ENCODE measurements at places on chromosomes 5 and 9.

DNA sequence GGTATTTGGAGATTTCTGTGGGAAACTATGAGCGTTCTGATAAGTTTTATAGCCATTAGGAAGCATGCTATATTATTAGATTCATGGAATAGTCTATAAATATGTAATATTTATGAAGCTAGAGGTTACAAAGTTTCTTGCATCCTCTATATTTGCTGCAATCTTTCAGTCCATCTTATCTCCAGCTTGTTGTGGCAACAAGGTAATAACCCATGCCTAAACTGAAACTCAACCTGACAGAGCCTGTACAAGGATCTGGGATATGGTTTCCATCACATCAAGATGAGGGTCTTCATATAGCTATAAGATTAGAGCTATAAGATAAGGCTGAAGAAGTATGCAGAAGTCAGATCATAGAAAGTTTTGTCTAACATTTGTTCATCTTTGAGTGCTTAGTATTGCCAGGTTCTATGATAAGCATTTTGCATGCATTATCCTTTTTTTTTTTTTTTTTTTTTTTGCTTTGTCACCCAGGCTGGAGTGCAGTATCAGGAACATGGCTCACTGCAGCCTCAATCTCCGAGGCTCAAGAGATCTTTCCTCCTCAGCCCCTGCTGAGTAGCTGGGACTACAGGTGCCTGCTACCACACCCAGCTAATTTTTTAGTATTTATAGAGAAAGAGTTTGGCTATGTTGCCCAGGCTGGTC, 14.8 kb downstream of the BAAT start:
- DNase-seq = no peak

- no peak for DNase-seq
These were observed 29.5 kb downstream of the CCNH start for GRCh38 chr5:87383216-87383615.

DNA sequence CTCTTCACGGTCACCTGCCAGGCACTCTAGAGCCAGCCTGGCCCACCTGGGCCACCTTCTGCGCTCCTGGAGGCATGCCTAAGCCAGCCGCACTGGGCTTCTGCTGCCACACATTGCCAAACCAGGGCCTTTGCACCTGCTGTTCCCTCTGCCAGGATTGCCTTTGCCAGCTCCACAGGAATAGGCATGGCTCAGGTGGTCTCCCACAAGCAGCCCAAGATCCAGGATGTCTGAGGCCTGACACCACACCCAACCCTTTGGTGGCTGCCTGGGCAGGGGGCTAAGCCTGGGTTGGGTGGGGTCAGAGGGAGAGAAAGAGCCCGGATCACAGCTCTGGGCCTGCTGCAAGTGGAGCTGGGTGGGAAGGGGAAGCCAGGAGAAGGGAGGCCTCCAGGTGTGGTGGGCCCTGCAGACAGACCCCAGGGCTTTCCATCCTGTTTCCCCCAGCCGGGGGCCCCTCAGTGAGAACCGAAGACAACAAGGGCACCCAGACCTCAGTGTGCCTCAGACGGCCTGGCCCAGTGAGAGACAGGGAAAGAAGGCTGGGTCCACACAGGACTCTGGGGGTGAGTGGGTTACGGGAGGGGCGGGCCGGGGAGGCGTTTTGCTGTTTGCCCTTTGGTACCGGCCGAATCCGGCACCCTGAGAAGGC, 672 bp upstream of the SUSD3 start:
- no peak for DNase-seq

DNA sequence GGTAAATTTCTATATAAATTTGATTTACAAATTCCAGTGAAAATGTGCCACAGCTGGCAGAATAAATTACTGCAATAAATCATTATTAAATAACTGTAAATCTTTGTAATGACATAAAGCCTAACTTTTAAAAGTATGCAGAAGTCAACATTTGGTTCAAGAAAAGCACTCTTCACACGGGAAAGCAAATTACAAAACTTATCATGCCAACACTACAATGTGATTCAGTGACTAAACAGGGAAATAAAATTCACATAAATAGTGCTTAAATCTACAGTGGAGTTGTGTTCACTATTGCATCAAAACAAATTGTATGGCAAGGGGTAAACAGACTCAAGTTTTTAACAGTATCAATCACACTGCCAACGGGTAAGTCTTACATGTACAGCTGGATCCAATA, 117.2 kb downstream of the BNC2 start:
- no peak for DNase-seq

- no peak for DNase-seq
These were observed 169.1 kb downstream of the YTHDC2 start for GRCh38 chr5:113682497-113683136.

DNA sequence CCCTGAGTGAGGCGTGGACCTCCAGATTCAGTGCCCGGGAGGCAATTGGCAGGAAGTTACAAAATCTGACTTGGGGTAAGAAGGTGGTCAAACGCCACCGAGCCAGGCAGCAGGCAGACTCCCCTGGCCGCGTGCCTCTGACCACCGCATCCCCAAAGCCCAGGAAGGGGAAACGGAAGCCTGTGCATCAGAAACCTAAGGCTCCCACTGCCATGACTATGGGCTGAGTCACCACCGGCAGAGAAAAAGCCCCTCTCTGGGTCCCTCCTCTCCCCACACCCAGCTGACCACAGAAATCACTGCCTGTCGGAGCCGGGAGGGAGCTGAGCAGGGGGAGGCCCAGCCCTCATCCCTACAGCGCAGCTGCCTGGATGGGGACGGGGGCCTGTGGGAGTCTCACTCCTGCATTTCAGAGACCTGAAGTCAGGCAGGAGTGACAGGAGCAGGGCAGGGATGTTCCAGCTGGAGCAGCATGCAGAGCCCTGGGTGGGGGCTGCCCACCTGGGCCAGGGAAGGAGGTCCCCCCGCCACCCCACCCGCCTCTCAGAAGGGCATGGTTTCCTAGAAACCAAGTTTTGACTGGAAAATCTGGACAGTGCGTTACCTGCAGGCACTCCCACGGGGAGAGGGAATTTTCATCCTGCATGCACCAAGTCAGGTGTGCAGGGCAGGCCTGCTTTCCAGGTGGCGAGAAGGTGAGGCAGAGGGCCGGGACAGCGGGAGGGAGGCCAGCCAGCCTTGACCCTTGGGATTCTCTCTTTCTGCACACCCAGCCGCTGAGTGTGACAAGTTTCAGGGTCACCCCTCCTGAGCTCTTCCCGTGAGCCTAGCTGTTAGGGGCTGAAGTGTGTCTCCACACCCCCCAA, 68.2 kb downstream of the LRSAM1 start:
- peak; percentile 96 for DNase-seq

- no peak for DNase-seq
These were observed 17.0 kb upstream of the RHOBTB3 start for GRCh38 chr5:95713960-95714710.

GRCh38 chr5:135490245-135491037, 38.3 kb upstream of the TIFAB start:
- DNase-seq = no peak

- DNase-seq = no peak
These were observed 66.0 kb downstream of the RASGEF1C start for GRCh38 chr5:180142824-180143610.

DNA sequence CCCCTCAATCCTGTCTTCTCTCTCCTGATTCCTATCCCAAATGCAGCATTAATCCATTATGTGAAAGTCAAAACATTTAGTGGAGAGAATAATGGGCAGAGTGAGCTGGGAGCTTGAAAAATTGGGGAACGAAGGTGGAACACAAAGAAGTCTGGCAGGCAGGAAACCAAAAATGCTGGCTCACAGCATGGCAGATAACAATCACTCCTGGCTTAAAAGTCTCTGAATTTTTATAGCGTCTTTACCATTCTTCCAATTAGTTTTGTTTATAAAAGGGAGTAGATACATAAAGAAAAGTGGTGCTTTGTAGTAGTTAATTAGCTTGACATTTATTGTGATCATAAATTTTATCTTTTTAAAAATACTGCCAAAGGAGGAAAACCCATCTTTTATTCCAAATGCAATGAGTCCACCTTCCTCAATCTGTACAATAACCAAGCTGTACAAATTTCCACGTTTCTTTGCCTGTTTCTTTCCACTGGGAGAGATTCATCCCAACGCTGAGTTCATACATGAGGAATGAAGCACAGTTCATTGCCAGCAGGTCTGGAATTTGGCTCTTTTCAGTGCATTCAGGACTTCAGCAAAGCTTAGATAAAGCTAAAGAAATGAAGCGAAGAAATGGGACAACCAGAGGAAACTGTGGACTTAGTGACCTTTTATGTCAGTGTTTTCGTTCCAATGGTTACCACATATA, 174.7 kb downstream of the HMHB1 start:
- DNase-seq = peak; percentile 58

DNA sequence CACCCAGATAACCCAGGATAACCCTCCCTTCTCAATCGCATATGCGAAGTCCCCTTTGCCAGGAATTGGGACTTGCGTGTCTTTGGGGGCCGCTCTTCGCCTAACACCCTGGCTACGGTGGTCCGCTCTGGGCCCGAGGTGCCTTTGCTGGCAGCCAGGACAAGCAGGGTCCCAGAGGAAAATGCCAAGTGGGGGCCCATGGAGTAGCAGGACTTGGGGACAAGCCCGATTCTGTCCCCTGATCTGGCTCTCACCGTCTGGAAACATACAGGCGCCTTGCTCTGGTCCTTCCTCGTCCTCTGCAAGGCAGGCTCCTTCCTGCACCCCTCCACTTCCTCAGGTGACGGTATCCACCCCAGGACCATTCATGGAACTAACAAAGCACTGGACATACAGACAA, 78.1 kb upstream of the UNC5A start:
- DNase-seq = no peak

GRCh38 chr5:176553260-176554085, 4.3 kb downstream of the CDHR2 start:
- DNase-seq = no peak

- no peak for DNase-seq
These were observed 116.0 kb upstream of the HMHB1 start for GRCh38 chr5:143695941-143696340.

GRCh38 chr9:16501141-16501540, 369.3 kb downstream of the BNC2 start:
- DNase-seq = peak; percentile 64

- no peak for DNase-seq
These were observed 29.8 kb upstream of the SPINK4 start for GRCh38 chr9:33210006-33210715.

- DNase-seq = no peak
These were observed 102.5 kb downstream of the LIFR start for GRCh38 chr5:38453921-38454320.

DNA sequence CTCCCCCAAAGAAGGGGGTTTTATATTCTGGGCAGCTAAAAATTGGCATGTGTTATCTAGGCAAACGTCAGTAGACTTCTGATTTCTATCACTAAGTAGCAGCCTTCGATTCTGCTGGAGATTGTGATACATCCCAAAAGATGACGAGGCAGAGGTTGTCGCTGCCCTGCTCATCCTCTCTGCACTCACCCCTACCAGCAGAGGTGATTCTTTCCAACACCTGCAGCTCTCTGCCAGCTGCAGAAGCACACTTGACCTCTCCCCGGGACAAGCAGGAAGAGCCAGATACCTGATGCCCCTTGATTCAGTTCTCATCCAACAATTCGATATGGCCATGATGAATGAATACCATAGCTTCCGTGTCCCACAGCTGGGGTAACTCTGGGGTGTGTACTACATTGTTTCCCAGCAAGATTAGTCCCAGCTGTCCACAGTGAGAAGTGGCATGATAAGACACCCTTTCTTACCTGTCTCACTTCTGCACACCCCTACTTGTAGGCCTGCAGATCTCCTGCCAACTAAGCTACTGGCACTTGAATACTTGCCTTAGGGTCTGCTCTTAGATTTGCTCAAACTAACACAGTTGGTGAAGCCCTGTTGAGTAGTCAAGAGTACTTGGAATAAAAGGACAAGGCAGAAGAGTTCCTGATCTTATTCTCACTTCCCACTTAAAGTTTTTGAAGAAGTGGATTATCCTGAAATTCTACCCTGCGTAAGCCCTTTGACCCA, 37.6 kb upstream of the SMAD5 start:
- no peak for DNase-seq

DNA sequence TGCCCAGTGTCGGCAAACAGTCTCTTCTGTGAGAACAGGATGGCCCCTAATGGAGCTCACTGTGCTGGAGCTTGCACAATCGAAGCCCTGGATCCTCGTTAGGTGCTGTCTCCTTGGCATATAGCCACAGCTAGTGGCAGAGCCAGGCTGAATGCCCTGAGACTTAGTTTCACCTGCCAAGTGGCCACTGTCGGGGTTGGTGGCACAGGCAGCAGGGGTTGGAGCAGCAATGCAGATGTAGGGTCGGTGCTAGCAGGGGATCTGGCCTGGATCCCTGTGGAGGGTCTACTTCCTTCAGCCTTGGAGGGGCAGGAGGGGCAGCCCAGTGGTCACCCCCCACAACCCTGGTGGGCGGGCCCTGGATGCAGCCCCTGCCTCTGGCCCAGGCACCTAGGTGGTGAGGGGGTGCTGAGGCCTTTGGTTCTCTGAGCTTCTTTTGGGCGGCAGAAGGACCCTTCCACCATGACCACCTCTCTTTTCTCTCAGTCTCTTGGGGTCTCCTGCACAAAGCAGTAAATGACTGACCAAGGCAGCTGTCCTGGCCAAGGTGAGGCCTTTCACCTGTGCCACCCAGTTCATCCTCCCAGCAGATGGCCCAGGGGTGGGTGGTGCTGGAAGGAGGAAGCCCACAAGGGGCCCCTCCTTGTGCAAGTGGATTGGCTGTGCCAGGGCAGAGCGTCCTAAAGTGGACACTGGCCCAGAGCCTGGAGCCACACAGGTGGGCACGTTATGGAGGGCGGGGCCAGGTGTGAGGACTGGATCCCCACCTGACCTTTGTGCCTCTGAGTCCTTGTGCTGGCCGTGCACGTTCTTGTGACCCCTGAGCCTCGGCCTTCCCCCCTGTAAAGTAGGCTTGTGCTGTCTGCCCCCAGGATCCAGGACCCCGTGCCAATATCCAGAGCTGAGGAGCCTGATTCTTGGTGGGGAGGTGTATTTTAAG, 44.8 kb downstream of the PHF2 start:
- no peak for DNase-seq

- DNase-seq = no peak
These were observed 8.0 kb downstream of the STC2 start for GRCh38 chr5:173320259-173320658.

GRCh38 chr9:134558124-134558905, 83.3 kb upstream of the COL5A1 start:
- no peak for DNase-seq

Data from HS-5 (cell line).